Aorta (tissue), 5 donors: ENCODE measurements at places on chromosomes 7 and 10. TPM values are rescaled to one million over a fixed set of nuclear protein-coding genes. Genes with fewer than 3 reads are reported as not detected.
A peak's percentile ranks its signal among the peaks of the same experiment; 100 is the strongest.

Gene CDHR1
- total RNA-seq: 0.32 TPM

DNA sequence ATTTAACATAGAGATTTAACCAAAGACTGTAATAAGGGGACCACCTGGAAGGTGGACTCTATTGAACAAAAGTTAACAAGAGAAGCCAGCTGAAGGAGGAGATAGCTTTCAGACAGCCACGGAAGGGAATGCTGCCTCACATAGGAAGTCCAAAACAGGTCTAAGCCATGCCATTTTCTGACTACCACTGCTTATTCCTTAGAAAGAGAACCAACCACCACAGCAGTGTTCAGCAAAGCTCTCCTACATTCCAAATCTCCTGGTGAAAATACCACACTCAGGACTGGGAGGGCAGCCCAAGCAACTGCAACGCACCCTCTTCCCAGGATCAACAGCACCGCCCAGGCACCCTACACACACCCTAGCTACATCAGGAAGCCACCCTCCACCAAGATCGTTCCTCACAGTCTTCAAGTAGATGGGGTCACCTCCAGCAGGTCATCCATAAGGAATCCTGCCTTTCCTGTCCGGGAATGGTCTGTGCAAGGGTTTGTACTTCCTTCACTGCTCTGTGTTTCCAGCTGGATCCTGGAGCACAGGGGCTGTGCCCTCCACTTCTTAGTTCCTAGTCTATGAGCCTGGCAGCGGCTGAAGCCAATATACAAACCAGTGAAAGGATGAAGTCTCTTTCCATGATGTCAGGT is 2.5 kb downstream of the KIAA1549 start:
- H3K36me3 ChIP-seq: no peaks in the 10 kb centered on the region
- H3K27ac ChIP-seq: no peak overlapping the region
- no peaks in the 10 kb centered on the region for H3K4me1 ChIP-seq
- H3K4me3 ChIP-seq: no peak overlapping the region
- H3K27me3 ChIP-seq: no peaks in the 10 kb centered on the region

GRCh38 chr10:87931836-87932230 is 68.4 kb downstream of the PTEN start:
- H3K4me3 ChIP-seq: no peak overlapping the region
- DNase-seq: no peak
- no peaks in the 10 kb centered on the region for H3K27me3 ChIP-seq
- peaks cover 2% of the 10 kb centered on the region for H3K4me1 ChIP-seq

GRCh38 chr10:13658871-13659685 is 72.3 kb downstream of the PRPF18 start:
- DNase-seq: peak; percentile 68
- H3K4me1 ChIP-seq: no peaks in the 10 kb centered on the region
- H3K27me3 ChIP-seq: no peaks in the 10 kb centered on the region
- H3K36me3 ChIP-seq: peaks cover 5% of the 10 kb centered on the region
- H3K27ac ChIP-seq: no peak overlapping the region

Gene CUTC
- 16.5 TPM for total RNA-seq

Gene ACHE
- 2.6 TPM for total RNA-seq

DNA sequence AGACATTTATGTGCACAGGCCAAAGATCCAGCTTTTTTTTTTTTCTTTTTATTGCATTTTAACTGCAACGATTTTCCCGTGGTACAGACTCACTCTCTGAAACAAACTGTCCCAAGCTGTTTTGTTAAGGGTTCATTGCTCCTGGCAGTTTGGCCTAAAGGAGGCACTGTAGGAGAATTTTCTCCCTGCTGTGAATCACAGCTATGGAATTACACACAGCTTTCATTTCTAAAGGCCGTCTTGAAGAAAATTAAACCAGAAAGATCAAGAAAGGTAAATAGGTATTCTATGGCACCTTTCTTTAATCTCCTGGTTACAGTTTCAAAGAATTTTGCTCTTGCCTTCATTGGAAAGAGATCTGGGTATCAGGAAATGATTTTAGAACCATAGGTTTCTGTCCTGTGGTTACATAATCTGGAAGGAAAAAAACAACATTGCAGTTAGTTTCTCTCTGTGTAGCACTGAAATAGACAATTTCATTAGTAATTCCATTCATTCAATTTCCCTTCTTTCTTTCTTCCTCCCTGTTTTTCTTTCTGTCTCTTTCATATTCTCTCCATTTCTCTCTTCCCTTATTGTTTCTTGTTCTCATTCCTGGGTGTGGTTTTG is 51.2 kb downstream of the PDK4 start:
- no peak overlapping the region for H3K27ac ChIP-seq
- DNase-seq: peak; percentile 45
- peak overlapping the region; percentile 40 for H3K4me3 ChIP-seq
- H3K4me1 ChIP-seq: peaks cover 4% of the 10 kb centered on the region
- no peaks in the 10 kb centered on the region for H3K27me3 ChIP-seq

GRCh38 chr10:44593952-44594351 is 209.1 kb upstream of the CXCL12 start:
- no peak for DNase-seq
- no peaks in the 10 kb centered on the region for H3K36me3 ChIP-seq
- H3K27ac ChIP-seq: no peak overlapping the region
- no peaks in the 10 kb centered on the region for H3K27me3 ChIP-seq
- H3K4me1 ChIP-seq: no peaks in the 10 kb centered on the region

- no peaks in the 10 kb centered on the region for H3K36me3 ChIP-seq
- H3K27me3 ChIP-seq: no peaks in the 10 kb centered on the region
- H3K4me3 ChIP-seq: no peak overlapping the region
- H3K27ac ChIP-seq: no peak overlapping the region
Observed at GRCh38 chr10:1509011-1509530, 228.3 kb downstream of the ADARB2 start.

DNA sequence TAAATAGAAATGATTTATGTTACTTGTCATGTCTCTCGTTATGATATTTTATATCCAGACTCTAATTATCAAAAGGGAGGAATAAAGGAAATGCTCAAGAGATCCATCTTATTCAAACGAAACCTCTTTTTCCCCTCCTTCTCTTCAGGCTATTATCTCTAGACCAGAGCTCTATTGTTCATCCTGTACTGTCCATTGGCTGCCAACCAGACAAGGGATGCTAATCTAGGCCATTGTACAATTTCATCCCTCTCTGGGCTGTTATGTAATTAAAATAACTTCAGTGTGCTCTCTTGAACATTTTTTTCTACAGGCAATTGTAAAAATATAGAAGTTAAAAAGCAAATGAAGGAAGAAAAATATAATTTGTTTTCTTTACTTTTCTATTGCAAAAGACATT is 220.4 kb downstream of the HDAC9 start:
- no peak overlapping the region for H3K4me3 ChIP-seq
- no peak for DNase-seq
- no peaks in the 10 kb centered on the region for H3K4me1 ChIP-seq
- H3K27me3 ChIP-seq: no peaks in the 10 kb centered on the region
- H3K36me3 ChIP-seq: peaks cover 3% of the 10 kb centered on the region
